Smooth muscle cell of bladder (primary cell): ENCODE measurements at places on chromosomes 12 and 14. TPM values are rescaled to one million over a fixed set of nuclear protein-coding genes. Genes with fewer than 3 reads are reported as not detected.

The KLRF1 gene
- 0.18 and 0.43 TPM in 2 replicates for total RNA-seq

The SMIM41 gene
- 1.4 and 9.8 TPM in 2 replicates for total RNA-seq

The ADAMTS20 gene
- under 0.01 TPM in 1 of 2 replicates, not detected in the other for total RNA-seq

The KRT71 gene
- not detected in 2 replicates for total RNA-seq

The VDR gene
- 7.8 and 8.1 TPM in 2 replicates for total RNA-seq

The ANO4 gene
- total RNA-seq = 0.46 and 2.4 TPM in 2 replicates

The KDM5A gene
- total RNA-seq = 49.4 and 62.1 TPM in 2 replicates

The SLC25A21 gene
- 0.57 and 1.2 TPM in 2 replicates for total RNA-seq
